ENCODE measurements at places on chromosomes 16 and 17.

DNA sequence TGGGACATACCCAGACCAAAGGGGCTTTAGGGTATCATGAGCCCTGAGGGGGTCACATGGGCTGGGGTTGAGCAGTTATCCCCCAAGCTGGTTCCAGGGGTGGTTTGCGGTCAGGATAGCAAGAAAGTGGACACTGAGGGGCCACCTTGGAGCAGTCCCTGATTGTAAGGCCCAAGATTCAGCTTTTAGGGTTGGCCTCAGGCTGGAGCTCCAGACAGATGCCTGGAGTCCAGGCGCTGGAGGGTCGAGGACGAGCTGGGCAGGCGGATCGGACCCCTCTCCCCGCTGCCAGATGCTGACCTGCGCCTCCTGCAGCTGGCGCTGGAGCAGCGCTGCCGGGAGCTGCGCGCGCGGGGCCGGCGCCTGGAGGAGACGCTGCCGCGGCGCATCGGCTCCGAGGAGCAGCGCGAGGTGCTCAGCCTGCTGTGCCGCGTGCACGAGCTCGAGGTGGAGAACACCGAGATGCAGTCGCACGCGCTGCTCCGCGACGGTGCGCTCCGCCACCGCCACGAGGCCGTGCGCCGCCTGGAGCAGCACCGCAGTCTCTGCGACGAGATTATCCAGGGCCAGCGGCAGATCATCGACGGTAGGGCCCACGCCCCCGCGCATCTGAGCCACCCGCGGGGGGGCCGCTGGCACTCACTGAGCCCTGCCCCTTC lies 10.0 kb downstream of the BTBD17 start:
- DNase-seq, result no peak

- DNase-seq, result no peak
Observed at GRCh38 chr17:78645421-78646295, 68.5 kb upstream of the DNAH17 start.

DNA sequence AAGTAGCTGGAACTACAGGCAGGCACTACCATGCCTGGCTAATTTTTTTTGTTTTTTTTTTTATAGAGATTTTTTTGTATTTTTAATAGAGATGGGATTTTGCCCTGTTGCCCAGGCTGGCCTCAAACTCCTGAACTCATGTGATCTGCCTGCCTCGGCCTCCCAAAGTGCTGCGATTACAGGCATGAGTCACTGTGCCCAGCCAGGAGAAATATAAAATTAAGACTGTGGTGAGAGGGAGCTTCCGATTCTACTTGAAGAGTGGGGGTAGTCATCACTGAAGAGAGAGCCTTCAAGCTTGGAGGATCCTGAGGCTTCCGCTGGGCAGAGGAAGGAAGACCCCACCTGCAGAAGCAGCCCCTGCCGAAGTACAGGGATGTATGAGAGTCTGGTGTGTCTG lies 34.4 kb upstream of the RGS9 start:
- no peak for DNase-seq

DNA sequence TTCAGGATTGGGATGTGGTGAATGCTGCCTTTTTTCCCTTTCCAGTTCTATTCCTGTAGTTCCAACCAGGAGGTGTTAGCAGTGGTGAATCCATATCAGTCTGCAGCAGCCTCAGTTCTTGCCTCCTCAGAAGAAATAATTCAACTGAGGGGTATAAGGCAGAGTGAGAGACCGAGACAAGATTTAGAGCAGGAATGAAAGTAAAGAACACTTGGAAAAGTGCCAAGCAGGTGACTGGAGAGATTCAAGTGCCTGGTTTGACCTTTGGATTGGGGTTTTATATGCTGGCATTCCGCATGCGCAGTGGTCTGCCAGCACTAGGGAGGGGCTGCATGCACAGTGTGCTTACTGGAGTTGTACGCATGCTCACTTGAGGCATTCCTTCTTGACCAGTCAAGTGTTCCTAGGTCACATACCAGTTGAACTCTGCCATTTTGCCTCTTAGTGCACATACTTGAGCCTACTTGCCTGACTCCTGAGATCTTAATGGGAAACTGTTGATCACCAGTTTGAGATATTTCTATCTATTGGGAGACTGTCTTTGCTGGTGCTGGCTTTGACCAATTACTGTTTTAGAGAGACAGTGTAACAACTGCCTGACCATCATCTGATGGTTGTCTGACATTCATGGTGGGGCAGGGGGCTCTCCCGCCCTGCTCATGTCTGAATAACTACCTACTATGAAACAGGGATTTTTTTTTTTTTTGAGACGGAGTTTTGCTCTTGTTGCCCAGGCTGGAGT lies 680 bp upstream of the CCL15 start:
- DNase-seq, result no peak

- no peak for DNase-seq
Observed at GRCh38 chr17:73482894-73483293, 161.4 kb downstream of the SDK2 start.

DNA sequence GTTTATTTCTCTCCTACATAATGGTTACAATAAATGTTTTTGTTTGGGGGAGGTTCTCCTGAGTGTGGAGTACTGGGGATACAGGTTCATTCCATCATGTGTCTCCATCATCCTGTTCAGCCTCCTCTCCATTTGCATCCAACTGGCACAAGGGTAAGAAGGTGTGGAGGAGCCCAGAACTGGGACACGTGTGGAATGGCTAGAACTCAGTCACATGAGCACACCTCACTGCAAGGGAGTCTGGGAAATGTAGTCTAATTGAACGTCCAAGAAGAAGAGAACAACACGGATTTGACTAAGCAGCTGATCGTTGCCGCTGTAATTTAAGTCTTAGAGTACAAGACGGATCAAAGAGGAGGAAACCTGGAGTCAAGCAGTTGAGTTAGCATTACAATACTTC lies 6.1 kb downstream of the OR1A1 start:
- DNase-seq, result no peak

DNA sequence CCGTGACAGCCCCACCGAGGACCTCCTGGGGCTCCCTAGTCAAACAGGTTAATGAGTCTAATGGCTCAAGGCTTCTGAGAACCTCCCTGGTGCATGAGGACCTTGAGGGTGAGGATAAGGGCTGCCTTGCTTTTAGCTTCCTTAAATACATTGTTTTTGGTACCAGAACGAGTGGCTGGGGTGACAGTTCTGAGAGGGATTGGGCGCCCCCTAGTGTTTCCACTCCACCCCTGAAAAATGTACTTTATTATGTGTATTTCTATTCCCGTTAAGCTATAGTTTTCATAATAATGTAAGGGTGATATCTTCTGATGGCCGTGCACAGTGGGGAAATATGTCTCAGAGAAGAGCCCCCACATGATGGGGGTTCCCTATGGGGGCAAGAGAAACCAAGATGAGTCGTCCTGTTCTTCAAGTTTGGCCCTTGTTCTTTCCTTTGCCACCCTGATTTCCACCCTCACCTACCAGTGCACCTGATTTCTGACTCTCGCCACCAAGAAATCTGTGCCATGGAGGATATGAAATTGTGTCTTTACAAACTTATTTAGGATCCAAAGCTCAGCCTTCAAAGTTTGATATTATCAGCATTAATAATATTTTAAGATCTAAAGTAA lies 14.5 kb upstream of the VWA3A start:
- no peak for DNase-seq

- peak; percentile 63 for DNase-seq
Observed at GRCh38 chr16:67184995-67185650, 1.4 kb upstream of the MATCAP1 start.

- DNase-seq, result no peak
Observed at GRCh38 chr16:53503991-53504663, 1.1 kb upstream of the AKTIP start.

DNA sequence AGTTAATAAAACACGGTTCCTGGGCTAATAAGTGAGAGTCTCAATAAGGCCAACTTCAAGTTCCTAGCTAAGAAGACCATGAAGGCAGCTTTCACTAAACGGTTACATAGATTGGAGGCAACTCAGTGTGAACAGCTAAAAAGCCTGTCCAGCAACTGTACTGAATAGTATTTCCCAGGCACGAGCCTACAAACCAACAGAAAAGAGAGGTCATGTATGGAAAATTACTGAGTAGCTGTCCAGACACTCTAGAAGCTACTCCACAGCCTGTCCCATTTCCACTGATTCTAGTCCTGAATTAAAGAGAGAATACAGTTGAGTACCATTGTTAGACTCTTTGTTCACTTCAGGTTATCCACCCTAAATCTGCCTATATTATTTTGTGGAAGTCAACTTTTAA lies 36.5 kb upstream of the C17orf78 start:
- no peak for DNase-seq

GRCh38 chr17:55158439-55158838 lies 106.3 kb upstream of the HLF start:
- no peak for DNase-seq

Data from cerebellar nuclear complex (tissue), 1 donor.